ENCODE measurements at places on chromosomes 1 and 21.
A peak's percentile ranks its signal among the peaks of the same experiment; 100 is the strongest.

GRCh38 chr1:46219551-46220520 lies 16.7 kb downstream of the LURAP1 start:
- DNase-seq: no peak

DNA sequence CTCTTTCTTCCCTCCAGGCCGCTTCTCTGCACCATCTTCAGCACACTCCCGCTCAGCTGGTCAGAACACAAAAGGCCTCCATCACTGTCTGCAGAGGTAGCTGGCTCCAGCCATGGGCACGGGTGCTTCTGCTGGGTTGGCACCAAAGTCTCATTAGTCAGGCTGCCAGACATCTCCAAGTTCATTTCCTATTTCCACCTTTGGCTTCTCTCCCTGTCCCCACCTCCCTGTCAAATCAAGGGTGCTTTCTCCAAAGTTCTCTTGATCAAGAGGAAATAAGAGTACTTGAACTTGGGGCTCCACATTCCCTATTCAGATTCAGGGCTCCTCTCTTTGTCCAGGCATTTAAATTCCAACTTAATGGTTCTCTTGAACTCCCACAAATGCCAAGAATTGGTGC lies 33.9 kb upstream of the GRIK3 start:
- no peak for DNase-seq

DNA sequence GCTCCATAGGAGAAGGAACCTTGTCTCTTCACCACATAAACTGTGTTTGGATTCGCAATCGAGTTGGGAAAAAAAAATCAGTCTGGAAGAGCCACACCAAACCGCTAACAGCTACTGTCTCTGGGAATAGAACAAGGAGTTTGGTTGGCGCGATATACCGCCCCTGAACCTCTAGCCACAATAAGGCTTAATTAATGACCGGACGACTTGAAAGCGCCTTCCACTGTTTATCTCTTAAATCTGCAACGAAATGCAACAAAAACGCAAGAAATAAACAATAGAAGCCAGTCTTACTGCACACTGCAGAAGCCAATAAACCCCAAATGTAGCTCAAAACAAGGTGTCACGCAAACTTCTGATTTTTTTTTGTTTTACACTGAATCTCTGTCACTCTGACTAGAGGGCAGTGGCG lies 10.9 kb downstream of the BTBD19 start:
- DNase-seq: no peak

DNA sequence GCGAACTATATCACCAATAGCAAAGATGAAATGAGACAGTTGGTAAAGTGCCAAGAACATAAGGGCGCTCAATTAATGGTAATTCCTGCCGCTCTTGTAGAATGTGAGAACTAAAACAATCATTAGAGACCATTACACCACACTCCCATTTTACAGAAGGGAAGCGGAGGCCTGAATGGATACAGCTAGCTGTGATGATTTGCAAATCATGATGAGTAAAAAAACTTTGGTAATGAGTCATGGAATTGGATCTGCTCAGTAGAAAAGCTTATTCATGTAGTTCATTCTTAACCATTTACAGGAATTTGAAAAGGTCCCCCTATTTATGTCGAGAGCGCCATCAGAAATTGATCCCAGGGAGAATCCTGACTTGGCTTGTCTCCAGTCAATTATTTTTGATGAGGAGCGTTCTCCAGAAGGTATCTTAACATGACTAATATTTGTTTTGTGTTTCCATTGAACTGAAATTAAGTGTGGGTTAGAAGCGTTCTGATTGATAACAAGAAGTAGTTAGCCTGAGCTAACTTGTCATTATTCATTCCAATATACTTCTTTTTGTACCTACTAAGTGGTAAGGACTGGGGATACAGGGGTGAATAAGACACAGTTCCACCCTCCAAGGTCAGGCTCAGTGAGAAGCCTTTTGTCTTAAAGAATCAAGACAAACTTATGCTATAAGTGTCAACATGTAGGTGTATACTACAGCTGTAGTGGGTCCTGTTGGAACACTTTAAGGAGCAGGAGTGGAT lies 812 bp downstream of the TTC4 start:
- DNase-seq: peak; percentile 24

- DNase-seq: no peak
Measured at GRCh38 chr1:44505210-44505993, 100.3 kb downstream of the RNF220 start.

GRCh38 chr21:26138615-26139257 lies 31.8 kb downstream of the APP start:
- DNase-seq: no peak

DNA sequence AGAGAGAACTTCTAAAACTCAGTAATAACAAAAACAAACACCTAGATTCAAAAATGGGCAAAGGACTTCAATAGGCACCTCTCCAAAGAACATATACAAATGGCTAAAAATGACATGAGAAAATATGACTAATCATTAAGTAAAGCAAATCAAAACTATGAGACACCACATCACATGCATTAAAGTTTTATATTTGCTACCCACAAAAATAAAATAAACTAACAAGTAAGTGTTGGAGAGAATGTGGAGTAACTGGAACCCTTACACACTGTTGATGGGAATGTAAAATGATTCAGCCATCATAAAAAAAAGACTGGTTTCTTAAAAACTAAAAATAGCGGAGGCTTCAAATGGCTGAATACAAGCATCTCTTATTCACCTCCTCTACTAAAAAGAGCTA lies 262.1 kb upstream of the PKN2 start:
- no peak for DNase-seq

GRCh38 chr21:38765056-38765455 lies 40.7 kb upstream of the ETS2 start:
- DNase-seq: no peak

GRCh38 chr1:14891991-14892390 lies 261.6 kb upstream of the TMEM51 start:
- DNase-seq: no peak

DNA sequence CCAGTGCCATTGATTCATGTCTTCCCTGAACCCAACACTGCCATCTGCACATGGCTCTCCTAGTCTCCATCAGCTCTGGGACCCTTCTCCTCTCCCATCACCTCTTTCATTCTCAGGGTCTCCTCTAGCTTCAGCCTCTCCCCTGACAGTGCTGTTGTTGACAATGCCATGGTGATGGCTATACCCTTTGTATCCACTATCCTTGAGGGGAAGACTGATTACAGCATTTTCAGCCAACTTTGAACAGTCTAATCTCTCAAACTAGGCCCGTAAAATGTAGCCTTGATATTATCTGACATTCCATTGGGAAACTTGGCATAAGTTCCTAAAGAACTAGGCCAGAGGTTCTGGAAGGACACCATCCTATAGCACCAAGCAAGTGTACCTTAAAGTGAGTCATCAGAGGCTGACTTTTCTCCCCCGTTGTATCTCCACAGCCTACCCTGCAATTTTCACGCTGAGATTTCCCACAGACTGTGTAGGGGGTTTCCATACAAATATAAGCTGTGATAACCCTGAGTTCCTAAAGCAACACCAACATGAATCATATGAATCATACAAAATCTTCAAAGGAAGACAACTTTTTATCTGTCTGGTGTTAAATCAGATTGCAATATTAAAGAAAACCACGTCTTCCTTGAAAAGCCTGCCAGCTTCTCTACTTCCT lies 5.8 kb downstream of the HAO2 start:
- DNase-seq: no peak

GRCh38 chr1:114352797-114353196 lies 158.2 kb downstream of the TRIM33 start:
- peak; percentile 95 for DNase-seq

- no peak for DNase-seq
Measured at GRCh38 chr1:199089393-199090122, 450.7 kb downstream of the PTPRC start.

DNA sequence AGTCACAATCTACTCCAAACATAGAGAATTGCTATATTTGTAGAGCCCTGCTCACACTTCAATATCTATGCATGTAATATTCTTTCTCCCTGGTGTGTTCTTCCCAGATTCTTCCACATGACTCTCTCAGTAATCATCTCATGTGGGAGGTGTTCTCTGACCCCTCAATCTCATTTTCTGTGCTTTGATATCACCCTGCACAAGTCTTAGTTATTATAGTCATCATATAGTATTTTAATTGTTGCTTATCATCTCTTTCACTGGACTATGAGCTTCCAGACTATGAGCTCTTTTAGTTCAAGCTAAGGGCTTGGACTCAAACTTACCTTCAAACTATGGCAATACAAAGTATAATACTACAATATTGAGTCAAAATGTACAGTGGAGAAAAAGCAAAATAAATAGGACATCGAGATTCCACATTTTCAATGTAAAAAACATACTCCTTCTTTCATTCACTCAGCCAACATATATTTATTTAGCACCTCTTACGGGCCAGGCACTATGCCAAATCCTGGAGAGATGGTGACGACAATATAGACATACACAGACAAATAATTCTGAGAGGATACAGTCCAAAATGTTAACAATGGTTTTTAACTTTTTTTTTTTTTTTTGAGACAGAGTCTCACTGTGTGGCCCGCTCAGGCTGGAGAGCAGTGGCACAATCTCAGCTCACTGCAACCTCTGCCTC lies 12.7 kb downstream of the TESK2 start:
- DNase-seq: no peak

GRCh38 chr1:62357916-62358315 lies 38.7 kb upstream of the KANK4 start:
- no peak for DNase-seq

DNA sequence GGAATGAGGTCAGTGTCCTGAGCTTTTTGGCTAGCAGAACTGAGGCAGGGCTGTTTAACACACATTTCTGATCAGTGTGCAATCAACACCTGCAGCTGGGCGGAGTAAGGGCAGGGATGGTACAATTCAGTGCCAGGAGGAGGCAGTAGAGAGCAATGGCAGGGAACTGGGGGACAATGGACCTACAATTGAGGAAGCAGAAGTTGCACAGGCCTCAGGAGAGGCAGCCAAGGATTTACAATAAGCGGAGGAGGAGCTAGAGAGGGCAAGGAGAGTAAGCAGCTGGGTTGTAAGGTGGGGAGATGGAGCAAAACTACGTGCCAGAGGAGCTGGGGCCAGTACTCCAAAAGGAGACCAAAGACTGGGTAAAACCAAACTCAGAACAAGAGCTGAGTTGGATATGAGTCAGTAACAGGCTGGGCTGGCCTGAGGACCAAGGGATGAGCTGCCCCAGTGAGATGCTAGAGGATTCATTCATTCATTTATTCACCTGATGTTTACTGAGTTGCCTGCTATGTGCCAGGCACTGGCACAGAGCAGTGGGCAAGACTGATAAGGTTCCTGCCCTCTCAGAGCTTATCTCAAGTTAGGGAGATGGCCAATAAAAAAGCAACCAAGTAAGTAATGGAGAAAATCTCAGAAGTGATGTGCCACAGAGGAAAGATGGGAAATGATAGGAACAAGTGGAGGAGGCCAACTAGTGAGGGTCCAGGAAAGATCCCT lies 10.4 kb upstream of the GALE start:
- DNase-seq: no peak

DNA sequence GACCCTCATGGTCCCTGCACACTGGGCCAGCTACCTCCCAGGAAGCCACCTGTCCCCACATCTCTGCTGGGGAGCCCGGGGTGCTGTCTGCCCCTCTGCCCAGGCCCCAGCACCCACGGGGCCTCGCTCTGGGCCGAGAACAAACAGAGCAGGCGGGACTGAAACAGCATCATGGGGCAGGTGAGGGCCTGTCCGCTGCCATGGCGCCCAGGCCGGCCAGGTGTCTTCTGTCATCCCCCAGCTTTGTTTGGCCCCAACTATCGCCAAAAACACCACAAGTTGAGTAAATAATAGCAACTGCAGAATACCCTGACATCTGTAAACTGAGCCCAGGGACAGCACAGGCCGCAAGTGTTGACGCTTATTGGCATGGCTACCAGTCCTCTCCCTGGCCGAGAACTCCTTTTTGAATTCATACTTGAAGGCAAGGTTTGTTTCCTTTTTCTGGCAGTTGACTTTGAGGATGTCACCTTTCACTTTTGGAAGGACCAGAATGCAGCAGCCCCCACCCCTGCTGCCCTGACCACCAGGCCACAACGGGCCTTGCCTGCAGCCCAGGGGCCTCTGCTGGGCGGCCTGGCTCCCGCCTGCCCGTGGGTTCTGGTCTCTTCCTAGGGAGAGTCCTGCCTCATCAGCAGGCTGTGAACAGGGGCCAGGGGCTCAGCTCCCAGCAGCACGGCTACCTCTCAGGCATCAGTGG lies 152.7 kb downstream of the CASZ1 start:
- DNase-seq: no peak

GRCh38 chr1:201310251-201310985 lies 27.1 kb downstream of the PKP1 start:
- no peak for DNase-seq

All from NCI-H2171 (cell line).